Karpas-422 (cell line): ENCODE measurements at places on chromosomes 4 and X.

DNA sequence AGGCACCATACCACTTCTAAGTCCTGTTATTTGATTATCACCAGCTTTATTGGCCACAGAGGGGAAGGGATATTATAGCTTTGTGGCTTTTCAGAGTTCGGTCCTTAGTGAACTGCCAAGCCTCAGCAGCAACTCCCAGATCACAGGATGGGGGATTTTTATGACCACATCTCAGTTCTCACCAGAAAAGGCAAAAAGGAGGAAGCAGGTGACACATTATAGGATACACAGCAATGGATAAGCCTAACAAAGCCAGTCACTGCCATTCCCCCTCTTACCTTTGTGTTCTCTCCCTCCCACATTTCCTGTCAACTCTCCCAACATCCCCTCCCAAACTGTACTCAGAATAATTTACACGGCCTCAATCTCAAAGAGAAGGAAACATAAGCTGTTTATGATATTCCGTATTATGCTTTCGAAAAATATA, 142.8 kb downstream of the MGST2 start:
- DNase-seq, result no peak

DNA sequence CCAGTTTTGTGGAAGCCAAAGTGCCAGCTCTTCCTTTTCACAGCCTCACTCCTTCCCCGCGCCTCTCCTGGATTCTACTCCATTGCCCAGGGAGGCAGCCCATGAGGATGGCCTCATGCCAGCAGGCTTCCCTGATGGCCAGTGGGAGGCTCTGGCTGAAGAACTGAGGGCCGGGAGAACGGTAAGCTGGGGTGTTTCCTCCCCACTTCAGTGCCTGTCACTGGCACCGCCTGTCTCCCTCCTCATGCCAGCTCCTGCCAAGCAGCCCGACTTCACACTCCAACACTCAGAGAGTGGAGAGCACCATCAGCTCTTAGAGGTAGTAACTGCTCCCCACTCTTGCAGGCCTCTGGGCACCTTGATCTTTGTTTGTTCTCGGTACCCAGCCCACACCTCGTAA, 46.9 kb upstream of the STIM2 start:
- DNase-seq, result no peak

DNA sequence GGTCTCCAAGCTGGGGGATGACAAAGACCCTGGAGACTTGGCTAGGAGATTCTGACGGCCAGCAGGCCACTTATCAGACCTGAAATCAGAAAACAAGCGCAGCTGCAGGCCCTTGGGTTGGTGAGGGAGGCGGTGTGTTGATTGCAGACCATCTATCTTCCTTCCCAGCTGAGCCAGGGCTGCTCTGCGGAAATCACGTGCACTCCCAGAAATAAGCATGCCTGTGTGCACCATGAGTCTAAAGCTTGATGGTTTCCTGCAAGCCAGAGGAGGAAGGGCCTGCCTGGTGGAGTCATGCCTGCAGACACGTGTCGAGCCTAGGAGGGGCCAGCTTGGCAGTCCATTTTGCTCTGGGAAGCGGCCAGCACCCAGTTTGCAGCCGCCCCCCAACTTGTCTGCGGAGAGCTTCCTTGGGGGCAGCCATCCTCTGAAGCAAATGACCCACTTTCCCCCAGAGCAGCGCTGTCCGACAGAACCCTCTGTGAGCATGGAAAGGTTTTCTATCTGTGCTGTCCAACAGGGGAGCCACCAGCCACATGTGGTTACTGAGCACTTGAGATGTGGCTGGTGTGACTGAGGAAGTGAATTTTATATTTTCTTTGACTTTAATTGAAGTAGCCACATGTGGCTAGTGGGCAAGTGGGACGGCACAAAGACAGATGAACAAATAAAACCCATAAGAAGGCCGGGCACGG, 175.7 kb upstream of the BCOR start:
- no peak for DNase-seq

- no peak for DNase-seq
Observed at GRCh38 chr4:37562592-37562991, 123.6 kb downstream of the RELL1 start.

DNA sequence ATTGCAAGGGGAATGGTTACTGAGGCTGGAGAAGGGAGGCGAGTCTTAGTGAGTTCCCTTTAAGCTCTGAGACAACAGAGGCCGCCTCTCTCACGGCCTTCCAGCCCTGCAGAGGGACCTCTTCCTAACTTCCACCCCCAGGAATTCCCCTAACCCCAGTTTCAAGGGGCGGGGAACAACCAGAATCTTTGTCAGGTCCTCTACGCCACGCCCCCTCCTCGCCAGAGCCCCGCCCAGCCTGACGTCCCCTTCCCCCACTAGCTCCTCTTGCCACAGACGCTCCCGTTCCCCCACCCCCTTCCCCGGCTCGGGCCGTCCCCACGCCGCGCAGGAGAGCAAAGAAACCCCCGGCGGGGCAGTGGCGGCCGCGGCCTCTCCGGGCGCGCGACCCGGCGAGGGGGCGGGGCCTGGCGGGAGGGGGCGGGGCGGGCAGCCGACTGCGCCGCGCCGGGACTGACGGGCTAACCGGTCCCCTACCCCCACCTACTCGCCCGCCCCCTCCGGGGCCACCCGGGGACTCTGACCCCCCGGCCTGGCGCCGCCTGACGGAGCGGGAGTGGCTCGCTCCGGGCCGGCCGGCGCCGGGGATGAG, 12.3 kb upstream of the TMEM156 start:
- peak; percentile 96 for DNase-seq

DNA sequence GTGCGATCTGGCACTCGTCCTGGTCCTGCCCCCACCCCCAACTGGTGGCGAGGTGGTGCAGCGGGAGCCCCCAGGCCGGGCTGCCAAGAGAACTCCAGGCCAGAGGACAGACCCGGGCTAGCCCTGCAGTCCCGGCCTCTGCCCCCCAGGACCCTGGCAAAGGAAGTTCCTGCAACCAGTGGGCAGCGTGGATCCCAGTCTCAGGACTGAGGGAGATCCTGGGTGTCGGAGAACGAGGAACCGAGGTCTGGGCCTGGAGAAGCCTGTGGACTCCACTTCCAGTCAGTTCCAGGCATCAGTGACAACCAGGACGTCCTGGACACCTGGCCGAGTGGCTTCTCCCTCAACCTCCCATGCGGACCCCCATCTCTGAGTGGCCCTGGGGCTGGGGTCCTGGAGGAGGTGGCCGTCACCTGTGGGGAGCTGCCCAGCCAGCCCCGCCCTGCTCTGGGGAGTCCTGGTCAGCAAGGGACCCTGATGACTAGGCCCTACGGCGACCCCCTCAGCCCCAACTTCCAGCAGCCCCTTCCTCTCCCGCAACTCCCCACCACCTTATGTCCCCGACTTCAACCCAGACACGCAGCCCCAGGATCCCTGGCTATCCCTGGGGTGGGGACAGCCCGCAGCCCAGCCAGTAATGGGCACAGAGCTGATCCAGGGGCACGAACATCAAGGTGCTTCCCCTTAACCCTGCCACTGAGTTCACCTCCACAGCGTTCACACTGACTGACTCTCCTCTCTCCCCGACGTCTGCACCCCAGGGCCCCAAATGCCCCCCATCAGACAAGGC, 53.7 kb upstream of the NKX1-1 start:
- DNase-seq, result no peak

GRCh38 chr4:40033613-40034012, 23.0 kb upstream of the N4BP2 start:
- no peak for DNase-seq

- DNase-seq, result no peak
Observed at GRCh38 chrX:105263801-105264200, 43.3 kb upstream of the TEX13A start.

DNA sequence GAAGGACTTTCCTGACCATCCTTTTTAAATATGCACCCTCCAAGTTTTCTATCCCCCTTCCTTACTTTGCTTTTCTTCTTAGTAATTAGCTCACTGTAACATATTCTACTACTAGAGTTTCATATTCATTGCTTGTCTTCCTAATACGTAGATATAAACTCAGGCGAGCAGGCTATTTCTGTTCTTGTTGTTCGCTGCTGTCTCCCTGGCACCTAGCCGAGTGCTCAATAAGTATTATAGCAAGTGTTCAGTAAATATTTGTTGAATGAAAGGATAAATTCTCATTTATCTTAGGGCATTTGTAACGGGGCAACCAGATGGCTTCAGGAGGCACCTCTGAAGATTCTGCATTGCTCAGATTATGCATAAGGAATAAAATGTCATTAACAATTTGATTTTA, 6.8 kb upstream of the RHOH start:
- no peak for DNase-seq

DNA sequence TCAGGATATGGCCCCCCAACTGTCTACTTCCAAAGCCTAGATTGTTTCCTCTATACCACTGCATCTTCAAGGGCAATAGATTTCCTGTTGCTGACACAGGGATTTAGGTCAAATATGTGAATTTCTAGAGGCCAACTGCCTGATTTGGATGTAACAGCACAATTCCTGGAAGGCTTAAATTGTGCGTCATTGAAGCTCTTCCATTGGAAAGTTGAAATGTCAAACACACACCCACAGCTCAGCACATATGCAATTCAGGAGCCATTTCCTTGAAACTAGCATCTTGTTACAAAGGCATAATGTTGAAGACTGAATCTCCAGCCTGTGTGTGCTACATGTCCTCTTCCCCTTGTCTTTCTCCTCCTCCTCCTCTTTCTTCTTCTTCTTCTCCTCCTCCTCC, 158.6 kb downstream of the STK32B start:
- no peak for DNase-seq

- no peak for DNase-seq
Observed at GRCh38 chrX:25733148-25733547, 405.0 kb upstream of the MAGEB18 start.

DNA sequence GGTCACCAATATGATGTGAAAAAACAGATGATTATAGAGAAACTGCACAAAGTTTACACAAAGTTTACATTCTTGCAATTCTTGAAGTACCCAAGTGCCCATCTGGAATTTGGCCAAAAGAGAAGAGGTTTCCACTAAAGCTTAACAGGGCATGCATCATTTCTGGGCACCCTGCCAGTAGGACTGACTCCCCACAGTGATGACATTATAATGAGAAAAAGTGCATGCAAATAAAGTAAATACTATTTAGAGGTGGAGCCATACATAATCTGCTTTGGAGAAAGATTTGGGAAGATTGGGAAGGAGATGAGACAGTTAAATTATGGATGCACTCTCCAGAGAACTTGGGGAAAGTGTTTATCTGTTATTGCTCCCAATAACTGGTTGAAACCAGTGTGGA, 93.7 kb upstream of the TRPC3 start:
- no peak for DNase-seq
